HCEC 1CT (cell line): ENCODE measurements at places on chromosomes 6 and 20.

DNA sequence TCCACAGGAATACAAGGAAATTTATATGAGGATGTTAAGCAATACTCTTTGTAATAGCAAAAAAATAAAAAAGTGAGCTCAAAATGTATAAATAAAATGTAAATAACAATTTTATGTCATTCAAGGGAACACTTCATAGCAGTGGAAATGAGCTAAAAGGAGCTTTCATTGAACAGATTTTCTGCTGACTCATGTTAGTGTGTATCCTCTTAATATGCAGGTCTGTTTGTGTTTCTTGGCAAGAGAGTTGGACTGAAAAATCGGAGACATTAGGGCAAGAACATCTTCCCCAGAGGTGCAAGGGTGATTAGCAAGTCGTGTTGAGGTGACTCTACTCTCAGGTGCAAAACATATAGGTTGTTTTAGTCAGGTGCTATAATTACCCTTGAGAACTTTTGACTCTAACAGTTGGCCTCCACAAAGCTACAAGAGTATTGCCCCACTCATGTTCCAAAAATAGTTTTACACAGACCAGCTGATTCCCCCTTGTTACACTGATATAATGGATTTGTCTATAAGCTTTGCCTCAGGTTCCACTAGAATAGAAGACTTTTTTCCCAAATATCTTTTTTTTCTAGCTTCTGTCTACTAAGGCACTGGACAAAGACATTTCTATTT, 702.9 kb downstream of the TENT5A start:
- no peak for DNase-seq

DNA sequence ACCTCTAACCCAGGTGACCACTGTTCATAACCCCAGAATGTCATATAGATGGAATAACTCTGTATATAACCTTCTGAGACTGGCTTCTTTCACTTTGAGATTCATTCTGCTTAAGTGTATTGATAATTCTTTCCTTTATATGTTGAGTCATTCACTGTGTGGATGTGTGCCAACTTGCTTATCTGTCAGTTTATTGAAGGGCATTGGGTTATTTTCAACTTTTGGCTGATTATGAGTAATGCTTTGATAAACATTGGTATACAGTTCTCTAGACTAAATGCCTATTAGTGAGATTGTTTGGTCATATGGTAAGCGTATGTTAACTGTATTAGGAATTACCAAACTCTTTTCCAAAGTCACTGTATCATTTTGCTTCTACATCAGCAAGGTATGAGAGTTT, 453.4 kb upstream of the SPTLC3 start:
- DNase-seq: no peak

DNA sequence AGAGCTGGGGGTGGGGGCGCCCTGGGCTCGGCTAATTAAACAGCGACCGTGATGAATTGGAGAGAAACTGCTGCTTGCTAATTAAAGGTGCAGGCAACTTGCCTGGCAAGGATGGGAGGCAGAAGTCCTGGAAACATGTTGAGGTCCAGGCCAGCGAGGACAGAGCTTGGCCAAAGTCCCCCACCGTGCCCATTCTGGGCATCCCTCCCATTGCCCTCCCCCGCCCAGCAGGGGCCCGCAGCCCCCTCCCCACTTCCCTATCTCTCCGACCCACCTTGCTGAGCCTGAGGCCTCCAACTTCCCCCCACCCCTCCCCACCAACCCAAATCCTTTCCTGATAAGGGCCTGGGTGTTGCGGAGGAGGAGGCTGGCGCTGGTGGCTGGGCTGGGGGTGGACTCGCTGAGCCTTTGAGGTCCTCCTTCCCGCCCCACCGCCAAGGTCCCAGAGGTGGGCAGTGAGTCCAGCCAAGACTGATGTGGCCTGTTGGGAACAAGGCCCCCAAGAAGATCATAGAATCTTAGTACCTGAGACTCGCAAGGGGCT, 23.3 kb downstream of the C20orf203 start:
- no peak for DNase-seq

GRCh38 chr6:138824482-138825144, 28.7 kb downstream of the ECT2L start:
- DNase-seq: no peak

DNA sequence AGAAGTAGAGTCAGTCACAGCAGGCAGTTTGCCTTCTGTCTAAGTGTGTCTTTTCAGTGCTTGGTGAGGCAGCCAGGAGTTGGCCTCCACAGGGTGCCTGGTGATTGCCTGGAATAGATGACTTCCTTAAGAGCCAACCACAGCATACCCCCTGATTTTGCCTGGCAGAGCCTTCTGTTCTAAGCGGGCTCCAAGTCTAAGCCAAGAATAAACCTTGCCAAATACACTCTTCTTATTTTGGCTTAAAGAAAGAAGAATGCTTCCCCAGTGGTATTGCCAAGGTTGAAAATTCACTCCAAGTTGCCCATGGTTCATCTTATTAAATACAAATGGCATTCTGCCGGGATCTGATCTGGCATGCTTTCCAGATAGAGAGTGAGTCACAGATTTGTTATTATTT, 1424.8 kb upstream of the EYS start:
- DNase-seq: no peak

DNA sequence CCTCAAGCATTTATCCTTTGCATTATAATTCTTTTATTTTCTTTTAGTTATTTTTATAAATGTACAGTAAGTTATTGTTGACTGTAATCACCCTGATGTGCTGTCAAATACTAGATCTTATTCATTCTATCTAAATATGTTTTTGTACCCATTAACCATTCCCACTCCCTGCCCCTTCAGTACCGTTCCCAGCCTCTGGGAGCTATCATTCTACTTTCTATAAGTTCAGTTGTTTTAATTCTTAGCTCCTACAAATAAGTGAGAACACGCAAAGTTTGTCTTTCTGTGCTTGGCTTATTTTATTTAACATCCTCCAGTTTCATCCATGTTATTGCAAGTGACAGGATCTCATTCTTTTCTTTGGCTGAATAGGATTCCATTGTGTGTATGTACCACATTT, 12.5 kb upstream of the ERVFRD-1 start:
- no peak for DNase-seq

GRCh38 chr6:39956936-39957335, 22.7 kb upstream of the MOCS1 start:
- no peak for DNase-seq

DNA sequence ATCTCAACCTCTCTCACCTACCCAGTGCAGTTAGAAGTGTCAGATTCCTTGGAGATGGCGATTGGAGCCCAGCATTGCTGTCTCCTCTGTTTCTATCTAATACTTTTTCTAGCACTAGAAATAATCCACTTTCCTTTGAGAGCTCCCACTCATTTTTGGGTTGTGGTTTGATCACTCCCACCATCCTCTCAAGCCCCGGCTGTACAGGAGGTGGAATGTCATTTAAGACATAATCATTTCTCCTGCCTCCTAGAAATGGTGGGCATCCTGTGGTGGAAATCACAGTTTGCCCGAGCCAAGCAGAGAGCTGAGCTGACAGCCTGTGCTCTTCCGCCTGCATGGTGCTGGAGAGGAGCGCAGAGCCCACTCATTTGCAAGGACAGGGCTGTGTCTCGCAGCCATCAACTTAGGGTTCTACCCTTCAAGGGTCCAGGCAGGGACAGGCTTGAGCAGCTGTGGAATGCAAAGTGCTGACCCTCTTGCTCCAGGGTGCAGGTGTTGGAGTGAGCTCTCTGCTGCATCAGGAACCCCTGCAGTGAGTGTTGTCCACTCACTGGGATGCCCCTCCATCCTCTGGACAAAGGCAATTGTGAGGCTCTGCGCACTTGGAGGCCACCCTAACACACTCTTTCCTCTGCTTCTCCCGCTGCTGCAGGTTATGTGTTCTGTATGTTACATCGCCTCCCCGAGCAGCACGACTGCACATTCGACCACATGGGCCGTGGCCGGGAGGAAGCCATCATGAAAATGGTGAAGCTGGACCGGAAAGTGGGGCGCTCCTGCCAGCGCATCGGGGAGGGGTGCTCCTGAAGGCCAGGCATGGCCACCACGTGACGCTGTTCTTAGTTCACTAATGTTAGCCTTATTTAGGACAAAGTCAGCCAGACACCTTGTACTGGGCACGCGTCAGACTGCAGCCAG, 332.3 kb downstream of the ZFAND3 start:
- DNase-seq: no peak

- peak; percentile 64 for DNase-seq
Measured at GRCh38 chr6:133408543-133408942, 167.4 kb downstream of the EYA4 start.

GRCh38 chr6:159908979-159909378, 18.2 kb downstream of the MAS1 start:
- DNase-seq: no peak

- DNase-seq: no peak
Measured at GRCh38 chr6:11473008-11473740, 64.4 kb upstream of the TMEM170B start.

DNA sequence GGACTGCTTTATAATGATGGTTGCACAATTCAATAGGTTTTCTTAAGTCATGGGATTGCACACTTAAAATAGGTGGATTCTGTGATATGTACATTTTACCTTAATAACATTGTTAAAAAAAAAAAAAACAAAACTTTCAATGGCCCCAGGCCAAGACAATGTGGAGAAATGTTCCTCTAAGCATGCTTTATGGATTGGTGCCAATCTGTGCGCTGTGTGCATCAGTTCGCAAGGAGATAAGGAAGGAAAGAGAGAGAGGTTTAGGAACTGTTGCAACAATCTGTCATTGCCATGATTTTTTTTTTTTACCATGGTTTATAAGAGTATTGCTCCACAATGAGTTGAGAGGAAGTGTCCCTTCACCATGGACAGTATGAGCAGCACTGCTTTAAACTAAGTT, 399.6 kb downstream of the PTPRT start:
- DNase-seq: no peak

DNA sequence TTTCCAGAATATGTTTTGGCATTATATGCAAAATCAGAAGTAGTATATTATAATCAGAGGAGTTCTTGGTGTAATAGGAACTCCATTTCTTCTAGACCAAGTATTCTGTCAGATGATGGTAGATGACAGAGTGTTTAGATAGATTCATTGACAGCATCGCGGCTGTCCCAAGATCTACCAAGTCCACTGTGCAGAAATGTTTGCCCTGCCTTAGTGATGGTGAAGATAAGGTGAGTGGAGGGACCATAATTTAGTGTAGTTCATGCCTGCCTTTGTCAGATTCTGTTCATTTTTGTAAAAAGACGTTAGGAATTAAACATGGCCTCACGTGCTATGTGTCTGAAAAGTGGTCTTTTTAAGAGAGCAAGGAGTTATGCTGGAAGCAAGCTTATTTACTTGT, 270.1 kb downstream of the ARID1B start:
- no peak for DNase-seq

DNA sequence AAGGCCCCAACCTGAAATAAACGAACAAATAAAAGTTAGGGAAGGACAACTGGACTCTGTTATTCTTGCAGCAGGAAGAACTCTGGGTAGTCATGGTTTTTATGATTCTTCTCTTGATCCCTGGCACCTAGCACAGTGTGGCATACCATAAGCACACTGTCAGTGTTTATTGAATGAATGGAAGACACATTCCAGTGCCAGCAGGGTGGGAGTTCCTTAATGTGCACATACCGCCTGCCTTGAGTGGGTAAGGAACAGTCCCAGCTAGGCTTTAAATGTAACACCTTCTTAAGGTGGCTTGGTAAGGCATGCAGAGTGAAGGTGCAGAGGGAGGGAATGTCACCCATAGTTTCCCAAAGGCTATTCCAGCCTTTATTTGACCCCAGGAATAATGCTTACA, 162.9 kb upstream of the CEP162 start:
- no peak for DNase-seq

DNA sequence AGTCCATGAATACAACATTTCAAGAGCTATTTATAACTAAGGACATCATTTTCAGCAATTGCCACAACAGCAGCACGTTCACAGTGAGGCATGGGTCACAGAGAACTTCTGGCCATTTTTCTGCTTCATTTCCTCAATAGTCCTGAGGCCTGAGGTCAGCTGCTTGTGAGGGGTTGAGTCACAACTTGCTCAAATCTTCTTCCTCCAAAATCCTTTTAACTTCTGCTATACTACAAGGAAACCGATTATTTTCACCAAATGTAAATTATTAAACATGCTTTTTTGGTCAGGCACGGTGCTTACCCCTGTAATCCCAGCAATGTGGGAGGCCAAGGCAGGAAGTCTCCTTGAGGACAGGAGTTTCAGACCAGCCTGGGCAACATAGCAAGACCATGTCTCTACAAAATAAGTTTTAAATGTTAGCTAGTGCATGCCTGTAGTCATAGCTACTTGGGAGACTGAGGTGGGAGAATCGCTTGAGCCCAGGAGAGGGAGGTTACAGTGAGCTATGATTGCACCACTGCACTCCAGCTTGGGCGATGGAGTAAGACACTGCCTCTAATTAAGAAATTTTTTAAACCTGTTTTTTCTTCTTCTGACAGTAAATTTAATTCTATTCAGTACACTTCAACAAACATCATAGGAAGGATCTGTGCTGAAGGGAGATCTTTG, 11.1 kb upstream of the SLC16A10 start:
- DNase-seq: peak; percentile 9

- DNase-seq: peak; percentile 74
Measured at GRCh38 chr20:63553251-63553932, 567 bp upstream of the FNDC11 start.

DNA sequence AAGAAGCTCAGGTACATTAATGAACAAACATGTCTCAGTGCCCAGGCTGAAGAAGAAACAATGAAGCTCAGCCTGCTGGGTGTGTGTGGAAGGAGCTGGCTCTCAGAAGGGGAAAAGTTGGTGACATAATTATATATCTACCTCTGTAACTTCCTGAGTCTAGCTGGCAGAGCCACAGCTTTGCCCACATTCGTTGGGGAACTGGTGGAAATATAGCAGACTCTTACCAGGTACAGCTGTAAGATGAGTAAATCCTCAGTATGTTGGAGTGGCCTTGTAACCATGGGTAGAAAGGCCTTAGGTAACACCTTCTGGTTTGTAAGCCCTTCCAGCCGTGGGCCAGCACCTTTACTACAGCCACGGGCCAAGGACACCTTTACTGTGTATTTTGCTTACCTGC, 29.9 kb upstream of the PNRC1 start:
- no peak for DNase-seq

GRCh38 chr6:37802810-37803209, 16.7 kb upstream of the ZFAND3 start:
- no peak for DNase-seq

- DNase-seq: no peak
Measured at GRCh38 chr20:53503517-53503919, 90.1 kb downstream of the ZNF217 start.

DNA sequence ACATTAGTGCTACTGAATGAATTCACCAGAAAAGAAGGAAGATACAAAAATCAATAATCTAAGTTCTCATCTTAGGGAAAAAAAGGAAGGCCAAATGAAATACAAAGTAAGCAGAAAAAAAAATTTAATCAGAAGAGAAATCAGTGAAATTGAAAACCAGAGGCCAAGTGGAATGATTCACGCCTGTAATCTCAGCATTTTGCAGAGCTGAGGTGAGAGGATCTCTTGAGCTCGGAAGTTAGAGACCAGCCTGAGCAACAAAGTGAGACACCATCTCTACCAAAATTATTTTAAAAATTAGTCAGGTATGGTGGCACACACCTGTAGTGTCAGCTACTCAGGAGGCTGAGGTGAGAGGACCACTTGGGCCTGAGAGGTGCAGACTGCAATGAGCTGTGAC, 21.2 kb upstream of the ASF1A start:
- DNase-seq: no peak
